ENCODE measurements at places on chromosomes 4 and X.

DNA sequence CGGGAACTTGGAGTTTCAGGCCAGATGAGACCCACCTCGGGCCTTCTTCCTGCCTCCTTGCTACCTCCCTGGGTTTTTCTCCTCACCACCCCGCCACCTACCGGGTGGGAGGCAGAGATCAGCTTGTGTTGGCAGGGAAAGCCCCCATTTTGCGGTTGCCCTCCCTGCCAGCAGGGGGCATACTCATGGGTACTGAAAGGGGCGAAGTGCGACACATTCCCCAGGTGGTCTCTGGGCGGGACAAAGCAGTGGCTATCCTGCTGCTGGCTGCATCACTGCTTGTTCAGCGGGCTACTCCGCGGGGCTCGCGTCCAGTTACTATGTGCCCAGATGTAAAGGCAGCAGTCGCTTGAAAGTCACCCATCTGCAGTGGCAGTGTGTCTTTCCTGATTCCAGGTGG, 330.3 kb downstream of the PDHA2 start:
- DNase-seq = no peak

DNA sequence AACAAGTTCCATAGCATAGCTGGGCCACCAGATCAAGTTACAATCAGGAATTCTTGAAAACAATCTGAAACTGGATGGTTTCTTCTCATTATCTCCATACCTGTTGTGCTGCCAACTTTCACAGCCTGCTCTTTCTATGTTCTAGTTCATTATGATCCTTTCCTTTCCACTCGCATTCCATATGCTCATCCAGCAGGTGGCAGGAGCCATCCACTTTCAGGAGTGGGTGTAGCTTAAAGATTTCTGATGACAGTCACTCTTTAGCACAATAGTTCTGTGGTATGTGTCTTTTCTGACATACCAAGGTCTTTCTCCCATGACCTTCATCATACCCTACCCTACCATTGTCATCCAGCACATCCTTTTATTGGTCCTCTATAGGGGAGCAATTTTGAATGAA, 46.4 kb downstream of the PAGE2 start:
- peak; percentile 76 for DNase-seq

DNA sequence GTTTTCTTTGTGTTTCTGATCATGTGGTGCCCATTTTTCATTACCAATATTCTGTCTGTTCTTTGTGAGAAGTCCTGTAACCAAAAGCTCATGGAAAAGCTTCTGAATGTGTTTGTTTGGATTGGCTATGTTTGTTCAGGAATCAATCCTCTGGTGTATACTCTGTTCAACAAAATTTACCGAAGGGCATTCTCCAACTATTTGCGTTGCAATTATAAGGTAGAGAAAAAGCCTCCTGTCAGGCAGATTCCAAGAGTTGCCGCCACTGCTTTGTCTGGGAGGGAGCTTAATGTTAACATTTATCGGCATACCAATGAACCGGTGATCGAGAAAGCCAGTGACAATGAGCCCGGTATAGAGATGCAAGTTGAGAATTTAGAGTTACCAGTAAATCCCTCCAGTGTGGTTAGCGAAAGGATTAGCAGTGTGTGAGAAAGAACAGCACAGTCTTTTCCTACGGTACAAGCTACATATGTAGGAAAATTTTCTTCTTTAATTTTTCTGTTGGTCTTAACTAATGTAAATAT, 110.4 kb downstream of the IL13RA2 start:
- peak; percentile 9 for DNase-seq

DNA sequence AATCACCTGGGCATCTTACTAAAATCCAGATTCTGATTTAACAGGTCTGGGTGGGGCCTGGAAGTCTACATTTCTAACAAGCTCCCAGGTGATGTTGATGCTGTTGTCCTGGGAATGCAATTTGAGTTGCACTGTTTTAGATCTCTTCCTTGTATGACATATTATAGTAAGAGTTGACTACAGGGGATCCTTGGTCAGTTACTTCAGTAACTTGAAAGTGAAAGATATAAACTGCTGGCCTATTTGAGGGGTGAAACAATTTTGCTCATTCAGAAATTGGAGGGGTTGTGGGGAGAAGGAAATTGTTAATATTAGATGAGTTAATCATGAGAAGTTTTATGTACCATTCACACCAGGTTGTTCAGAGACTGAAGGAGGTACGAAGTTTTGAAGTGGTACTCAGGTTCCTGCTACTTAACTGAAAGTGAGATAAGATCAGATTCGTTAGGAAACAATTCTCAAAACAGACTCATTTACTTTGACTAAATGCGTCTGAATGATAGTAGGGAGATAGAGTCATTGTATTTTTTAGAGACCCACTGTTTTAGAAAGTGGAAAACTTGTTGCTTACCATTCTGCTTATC, 12.5 kb downstream of the SH2D1A start:
- DNase-seq = no peak

All from DMS53 (cell line).